ENCODE measurements at places on chromosomes 4 and X. TPM values are rescaled to one million over a fixed set of nuclear protein-coding genes. Genes with fewer than 3 reads are reported as not detected.

DNA sequence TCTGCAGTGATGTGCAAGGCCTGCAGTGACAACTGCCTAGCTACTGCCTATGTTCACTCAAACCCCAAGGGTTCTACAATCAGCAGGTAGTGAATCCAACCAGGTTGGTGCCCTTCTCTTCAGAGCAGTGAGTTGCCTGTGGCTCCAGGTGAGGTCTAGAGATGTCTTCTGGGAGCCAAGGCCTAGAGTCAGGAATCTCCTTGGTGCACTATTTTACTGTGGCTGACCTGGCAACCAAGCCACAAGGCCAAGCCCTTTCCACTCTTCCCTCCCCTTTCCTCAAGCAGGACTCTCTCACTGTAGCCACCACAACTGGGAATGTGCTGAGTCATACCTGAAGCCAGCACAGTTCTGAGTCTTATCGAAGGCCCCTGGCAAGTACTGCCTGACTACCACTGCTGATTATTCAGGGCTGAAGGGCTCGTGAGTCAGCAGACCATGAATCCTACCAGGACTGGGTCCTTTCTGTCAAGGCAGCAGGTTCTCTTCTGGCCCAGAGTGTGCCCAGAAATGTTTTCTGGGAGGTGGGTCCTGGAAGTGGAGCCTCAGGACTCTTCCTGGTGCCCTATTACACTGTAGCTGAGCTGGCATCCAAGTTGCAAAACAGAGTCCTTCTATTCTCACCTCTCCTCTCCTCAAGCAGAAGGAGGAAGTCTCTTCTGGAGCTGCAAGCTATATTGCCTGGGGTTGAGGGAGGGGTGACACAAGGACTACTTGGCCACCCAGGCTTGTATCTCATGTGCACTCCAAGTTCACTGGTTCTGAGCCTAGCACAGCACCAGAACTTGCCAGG, 111.6 kb downstream of the BTC start:
- H3K4me3 ChIP-seq = no peak overlapping the region
- H3K4me1 ChIP-seq = no peaks in the 10 kb centered on the region
- no peaks in the 10 kb centered on the region for H3K36me3 ChIP-seq
- DNase-seq = no peak
- H3K27ac ChIP-seq = no peak overlapping the region

DNA sequence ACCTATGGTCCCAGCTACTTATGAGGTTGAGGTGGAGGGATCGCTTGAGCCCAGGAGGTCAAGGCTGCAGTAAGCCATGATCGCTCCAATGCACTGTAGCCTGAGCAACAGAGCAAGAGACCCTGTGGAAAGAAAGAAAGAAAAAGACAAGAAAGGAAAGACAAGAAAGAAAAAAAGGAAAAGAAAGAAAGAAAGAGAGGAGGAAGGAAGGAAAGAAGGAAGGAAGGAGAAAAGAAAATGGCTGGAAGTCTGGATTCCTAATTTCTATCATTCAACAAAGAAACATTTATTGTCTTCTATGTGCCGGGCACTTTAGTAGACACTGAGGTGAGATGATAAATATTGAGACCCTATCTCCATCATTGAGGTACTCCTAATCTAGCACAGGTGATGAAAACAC, 26.8 kb upstream of the BCORL1 start:
- DNase-seq = no peak
- H3K27ac ChIP-seq = no peak overlapping the region
- no peaks in the 10 kb centered on the region for H3K36me3 ChIP-seq
- H3K27me3 ChIP-seq = no peaks in the 10 kb centered on the region

DNA sequence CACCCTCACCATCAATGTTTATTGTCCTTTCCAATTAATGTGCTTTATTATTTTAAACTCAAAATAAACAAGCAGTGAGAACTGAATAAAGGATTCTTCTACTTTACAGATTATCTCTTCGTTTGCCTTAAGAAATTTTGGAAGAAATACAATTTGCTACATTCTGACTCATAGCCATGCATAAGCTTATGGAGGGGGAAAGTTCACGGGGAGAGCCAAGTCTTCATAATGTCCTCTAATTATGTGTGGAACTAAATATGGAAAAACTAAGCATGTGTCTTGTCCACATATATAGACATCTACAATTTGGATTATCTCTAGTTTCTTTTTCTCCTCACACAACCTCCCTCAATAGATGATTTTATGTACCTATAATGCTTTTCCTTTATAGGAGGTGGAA, 17.5 kb downstream of the CXCL13 start:
- no peak overlapping the region for H3K27ac ChIP-seq
- peaks cover 10% of the 10 kb centered on the region for H3K4me1 ChIP-seq
- H3K36me3 ChIP-seq = no peaks in the 10 kb centered on the region
- no peaks in the 10 kb centered on the region for H3K27me3 ChIP-seq
- no peak for DNase-seq

- H3K4me1 ChIP-seq = no peaks in the 10 kb centered on the region
- no peak for DNase-seq
- H3K4me3 ChIP-seq = no peak overlapping the region
- H3K27ac ChIP-seq = no peak overlapping the region
Observed at GRCh38 chr4:132818091-132818490, 331.0 kb upstream of the PCDH10 start.

The EMCN gene
- 3.1 TPM for total RNA-seq

DNA sequence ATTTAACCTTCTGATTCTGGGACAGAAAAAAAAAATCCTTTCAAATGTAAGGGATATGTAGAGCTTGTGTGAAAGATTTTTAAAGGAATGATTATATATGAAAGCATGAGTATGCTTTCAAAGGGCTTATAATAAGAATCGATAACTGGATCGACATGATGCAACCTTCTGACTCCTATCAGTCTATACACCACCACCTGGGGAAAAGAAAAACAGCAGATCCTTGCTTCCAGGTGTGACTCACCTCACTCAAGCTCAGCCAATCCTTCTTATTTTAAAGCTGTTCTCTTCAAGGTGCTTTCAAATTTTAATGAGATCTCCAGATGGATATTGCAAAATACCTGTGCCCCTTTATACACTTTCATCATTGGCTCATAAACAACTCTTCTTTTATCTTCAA, 102.1 kb upstream of the EDNRA start:
- no peaks in the 10 kb centered on the region for H3K36me3 ChIP-seq
- H3K27ac ChIP-seq = no peak overlapping the region
- DNase-seq = no peak
- H3K4me3 ChIP-seq = no peak overlapping the region
- H3K27me3 ChIP-seq = no peaks in the 10 kb centered on the region
- no peaks in the 10 kb centered on the region for H3K4me1 ChIP-seq

- H3K4me1 ChIP-seq = no peaks in the 10 kb centered on the region
- no peaks in the 10 kb centered on the region for H3K27me3 ChIP-seq
- no peaks in the 10 kb centered on the region for H3K36me3 ChIP-seq
- H3K4me3 ChIP-seq = no peak overlapping the region
- H3K27ac ChIP-seq = no peak overlapping the region
- DNase-seq = no peak
Observed at GRCh38 chr4:115117651-115118050, 4.2 kb upstream of the NDST4 start.

The F11 gene
- total RNA-seq = 2.2 TPM
